Activated CD8-positive, alpha-beta T cell treated with anti-CD3 and anti-CD28 coated beads for 36 hours (primary cell): ENCODE measurements at places on chromosomes 3 and 15. TPM values are rescaled to one million over a fixed set of nuclear protein-coding genes. Genes with fewer than 3 reads are reported as not detected.
A peak's percentile ranks its signal among the peaks of the same experiment; 100 is the strongest.

- DNase-seq: no peak
Measured at GRCh38 chr3:192684151-192684550, 43.2 kb downstream of the FGF12 start.

GRCh38 chr3:11014752-11015151 is 22.2 kb downstream of the SLC6A1 start:
- DNase-seq: no peak

DNA sequence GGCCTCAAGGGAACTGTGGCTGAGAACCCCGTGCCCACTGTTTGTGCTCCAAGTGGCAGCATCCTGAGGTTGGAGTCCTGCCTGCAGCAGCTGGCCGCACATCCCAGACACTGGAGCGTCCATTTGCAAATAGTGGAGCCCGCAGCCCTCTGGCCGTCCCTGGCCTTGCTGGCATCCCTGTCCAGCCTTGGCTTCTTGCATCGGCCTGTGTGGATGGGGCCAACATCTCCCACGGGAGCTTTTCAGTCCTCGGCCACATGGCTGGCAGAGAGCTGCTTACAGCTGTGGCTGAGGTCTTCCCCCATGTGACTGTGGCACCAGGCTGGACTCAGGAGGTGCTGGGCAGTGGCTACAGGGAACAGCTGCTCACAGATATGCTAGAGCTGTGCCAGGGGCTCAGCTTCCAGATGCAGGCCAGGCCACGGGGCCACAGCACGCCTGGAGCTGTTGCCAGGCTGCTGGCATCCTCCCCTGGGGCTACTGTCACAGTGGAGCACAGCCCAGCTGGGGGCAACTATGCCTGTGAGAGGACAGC is 71.2 kb downstream of the FAM43A start:
- no peak for DNase-seq

- DNase-seq: peak; percentile 78
Measured at GRCh38 chr3:187027531-187028278, 97.4 kb downstream of the ST6GAL1 start.

The DUOXA2 gene
- not detected for total RNA-seq

The MSL2 gene
- total RNA-seq: 35.8 TPM

The SLC28A2 gene
- not detected for total RNA-seq

The FETUB gene
- total RNA-seq: not detected
